Sigmoid colon (tissue), 7 donors: ENCODE measurements at places on chromosomes 5 and 9. TPM values are rescaled to one million over a fixed set of nuclear protein-coding genes. Genes with fewer than 3 reads are reported as not detected.
A peak's percentile ranks its signal among the peaks of the same experiment; 100 is the strongest.

DNA sequence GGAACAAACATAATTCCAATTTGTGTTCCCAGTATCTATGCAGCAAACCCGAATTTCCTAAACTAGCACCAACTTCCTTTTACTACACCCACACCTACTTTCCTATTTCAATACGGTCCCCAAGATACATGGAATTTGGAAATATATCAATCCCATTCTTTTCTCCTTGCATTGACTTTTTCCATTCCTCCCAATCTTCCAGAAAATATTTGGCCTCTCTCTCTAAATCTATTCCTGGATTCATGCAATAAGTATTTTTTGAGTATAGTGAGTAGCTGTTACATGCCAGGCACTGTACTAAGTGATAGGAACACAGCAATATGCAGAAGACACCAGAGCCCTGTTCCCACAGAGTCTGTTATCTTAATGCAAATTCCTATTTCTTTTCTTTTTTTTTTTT is 216.2 kb upstream of the PIK3R1 start:
- DNase-seq = no peak

- DNase-seq = no peak
Observed at GRCh38 chr5:80822640-80823039, 137.5 kb upstream of the RASGRF2 start.

GRCh38 chr9:70398145-70398556 is 16.3 kb downstream of the KLF9 start:
- DNase-seq = no peak

Gene TMEM161B
- 22.1 TPM for total RNA-seq

GRCh38 chr9:134836406-134836970 is 44.1 kb upstream of the FCN2 start:
- no peak for DNase-seq

Gene ECM2
- total RNA-seq = 8.1 TPM

Gene AK8
- total RNA-seq = 0.36 TPM

Gene CDKN2B-AS1
- 0.71 TPM for total RNA-seq

DNA sequence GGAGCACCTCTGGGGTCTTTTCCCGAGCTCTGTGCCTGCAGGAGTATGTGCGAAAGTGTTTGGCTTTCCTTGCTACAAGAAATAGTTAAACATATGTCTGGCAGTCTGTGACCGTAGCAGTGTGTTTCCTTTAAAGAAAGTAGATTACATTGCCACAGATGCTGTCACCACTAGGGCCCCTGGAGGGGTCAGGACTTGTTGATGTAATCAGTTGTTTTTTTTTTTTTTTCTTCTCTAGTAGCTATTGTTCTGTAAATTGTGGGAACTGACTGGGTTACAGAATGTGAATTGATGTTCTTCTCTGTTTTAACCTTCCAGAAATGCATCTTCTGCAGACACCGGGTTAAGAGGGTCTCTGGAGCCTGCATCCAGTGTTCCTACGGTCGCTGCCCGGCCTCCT is 345.6 kb downstream of the KDM4C start:
- DNase-seq = no peak

DNA sequence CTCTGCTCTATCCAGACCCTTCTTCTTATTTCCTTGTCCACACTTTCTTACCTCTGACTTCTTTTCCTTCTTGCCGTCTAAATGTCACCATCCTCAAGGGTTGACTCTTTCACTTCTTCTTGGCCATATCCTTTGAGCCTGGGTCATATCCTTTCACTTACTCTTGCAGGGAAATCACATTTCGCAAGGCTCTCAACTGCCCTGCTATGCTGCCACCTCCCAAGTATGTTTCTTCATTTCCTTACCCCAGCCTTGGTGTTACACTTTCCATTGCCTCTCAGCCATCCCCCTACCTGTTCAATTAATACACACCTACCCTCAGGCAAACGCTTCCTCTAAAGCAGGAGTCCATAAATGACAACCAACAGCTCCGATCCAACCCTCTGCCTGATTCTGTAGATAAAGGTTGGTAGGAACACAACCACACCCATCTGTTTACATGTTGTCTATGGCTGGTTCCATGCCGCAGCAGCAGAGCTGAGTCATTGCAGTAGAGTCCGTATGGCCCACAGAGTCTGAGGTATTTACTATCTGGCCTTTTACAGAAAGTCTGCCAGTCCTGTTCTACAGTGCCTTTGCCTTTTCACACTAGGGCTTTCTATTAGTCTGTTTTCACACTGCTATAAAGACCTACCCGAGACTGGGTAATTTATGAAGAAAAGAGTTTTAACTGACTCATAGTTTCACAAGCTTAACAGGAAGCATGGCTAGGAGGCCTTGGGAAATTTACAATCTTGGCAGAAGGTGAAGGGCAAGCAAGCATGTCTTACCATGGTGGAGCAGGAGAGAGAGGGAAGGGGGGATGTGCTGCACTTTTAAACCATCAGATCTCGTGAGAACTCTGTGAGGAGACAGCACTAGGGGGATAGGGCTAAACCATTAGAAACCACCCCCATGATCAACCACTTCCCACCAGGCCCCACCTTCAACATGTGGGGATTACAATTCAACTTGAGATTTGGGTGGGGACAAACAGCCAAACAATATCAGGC is 97.9 kb downstream of the SV2C start:
- DNase-seq = no peak

DNA sequence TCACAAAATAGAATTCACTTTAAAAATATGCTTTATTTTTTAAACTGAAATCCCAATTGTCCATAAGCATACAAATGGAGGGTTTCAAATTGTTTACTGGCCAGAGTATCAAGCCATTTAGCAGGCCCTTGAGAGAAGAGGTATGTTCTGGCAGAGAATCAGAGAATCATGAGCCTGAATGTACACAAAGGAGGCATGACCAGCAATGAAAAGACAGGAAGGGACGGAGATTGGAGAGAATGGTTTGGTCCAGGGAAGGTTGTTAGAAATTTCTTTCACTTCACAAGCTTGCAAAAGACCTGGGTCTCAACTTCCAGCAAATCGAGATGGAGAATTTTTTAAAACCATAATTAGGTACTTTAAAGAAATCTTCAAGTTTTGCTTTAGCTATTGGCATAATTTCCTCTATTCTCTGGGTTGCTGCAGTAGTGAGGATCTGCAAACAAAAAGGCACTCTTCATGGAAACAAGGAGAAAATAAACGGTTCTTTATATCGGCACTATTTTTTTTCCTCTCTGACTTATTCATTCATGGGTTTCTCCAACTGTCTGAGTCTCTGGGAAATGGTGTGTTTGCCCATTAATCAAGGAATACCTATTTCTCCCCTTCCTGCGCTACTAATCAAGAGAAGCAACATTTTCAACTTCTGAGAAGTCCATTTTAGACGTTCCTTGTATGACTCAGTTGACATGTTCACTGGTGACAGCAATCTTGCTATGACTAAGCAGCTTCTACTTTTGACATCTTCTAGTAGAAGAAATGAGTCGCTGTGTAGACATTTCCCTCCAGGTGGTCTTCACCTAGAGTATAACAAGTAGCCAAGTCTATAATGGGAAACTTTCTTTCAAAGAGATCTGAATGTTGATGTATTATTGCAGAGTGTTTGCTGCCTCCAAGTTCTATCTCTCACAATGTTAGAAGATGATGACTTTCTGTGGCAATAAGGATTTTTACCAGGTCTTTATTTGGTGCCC is 23.1 kb upstream of the ERCC6L2 start:
- DNase-seq = no peak

- DNase-seq = no peak
Observed at GRCh38 chr5:76626738-76627137, 3.5 kb upstream of the F2RL2 start.

DNA sequence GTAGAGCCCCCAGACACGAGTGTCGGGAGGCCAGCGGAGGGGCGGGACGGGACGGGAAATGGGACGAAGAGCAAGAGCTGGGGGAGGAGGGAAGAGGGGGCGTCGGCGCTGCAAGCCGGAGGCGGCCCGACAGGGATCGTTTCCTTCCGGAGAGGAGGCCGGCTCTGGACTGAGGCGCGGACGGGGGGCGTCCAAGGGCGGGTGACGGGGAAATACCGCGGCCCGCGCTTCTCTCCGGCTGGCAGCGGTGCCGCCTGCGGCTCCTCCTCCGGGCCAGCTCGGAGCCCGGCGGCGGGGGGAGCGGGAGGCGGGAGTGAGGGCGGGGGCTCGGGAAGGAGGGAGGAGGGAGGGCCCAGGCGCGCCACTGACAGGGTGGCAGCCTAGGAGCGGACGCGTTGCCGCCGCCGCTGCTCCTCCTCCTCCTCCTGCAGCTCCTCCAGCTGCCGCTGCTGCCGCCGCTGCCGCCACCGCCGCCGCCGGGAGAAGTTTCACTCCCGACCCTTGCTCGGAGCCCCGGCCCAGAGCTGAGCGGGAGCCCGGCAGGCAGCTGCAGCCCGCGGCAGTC is at the start of gene CHSY3:
Gene CHSY3 (plus strand): TSS at position 364 of the 565 bp plus-strand sequence.
- DNase-seq = peak; percentile 90

Gene FBN2
- 2.0 TPM for total RNA-seq

GRCh38 chr9:908536-909205 is 67.2 kb downstream of the DMRT1 start:
- DNase-seq = no peak
